ENCODE measurements at places on chromosomes 6 and 20.

- no peak for DNase-seq
Measured at GRCh38 chr6:134146268-134147033, 94.0 kb upstream of the SLC2A12 start.

DNA sequence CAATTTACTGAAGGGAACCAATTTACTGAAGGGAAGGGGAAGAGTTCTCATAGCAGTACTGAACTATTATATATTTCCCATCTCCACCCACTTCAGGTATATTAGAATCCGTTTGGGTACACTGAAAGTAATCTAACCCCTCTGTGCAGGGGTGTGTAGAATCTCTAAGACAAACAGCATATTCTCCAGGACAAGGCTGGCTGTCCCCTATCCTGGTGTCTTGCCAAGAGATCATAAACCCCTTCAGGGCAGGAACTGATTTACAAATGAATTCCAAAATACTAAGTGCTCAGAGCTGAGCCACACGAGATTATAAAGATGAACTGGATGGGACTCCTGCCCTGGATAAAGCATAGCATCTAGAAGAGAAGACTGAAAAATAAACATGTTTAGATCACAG is 9.2 kb downstream of the ASF1A start:
- no peak for DNase-seq

GRCh38 chr6:116366740-116367275 is 3.9 kb upstream of the DSE start:
- DNase-seq: no peak

DNA sequence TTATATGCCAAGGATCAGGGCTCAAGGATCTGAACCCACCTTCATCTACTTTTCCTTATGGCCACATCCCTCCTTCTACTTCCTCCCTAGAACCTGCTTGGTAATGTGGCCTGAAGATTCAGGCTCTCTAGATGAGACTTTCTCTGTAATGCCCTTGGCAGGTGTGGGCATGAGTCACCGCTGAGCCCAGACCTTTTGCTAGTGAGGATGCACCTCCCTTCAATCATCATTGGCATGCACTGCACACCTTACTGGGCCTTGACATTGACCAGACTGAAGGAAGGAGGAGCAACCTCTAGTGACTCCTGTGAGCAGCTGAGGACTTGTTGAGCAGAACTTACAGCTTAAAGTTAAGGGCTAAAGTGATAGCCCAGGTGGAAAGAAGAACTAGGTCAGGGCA is 405.3 kb downstream of the MAFB start:
- DNase-seq: no peak

DNA sequence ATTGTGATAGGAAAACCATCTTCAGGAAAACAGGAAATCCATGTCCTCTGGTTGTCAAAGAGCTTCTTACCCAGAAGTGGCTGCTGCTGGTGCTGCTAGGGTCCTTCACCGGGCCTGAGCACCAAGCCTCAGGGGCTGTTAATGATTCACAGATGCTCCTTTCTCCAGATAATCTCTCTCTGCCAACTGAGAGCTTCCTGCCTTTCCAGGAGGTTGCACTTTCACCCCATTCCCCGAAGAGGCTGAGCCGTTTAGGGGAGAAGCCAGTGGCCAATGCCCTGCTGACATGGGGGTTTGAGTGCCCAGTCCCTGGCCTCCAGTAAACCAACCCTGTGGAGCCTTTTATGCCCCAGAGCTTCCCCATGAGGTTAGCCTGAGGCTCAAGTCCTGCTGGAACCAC is 122.4 kb downstream of the CBLN4 start:
- no peak for DNase-seq

- DNase-seq: no peak
Measured at GRCh38 chr6:169194737-169195136, 58.9 kb downstream of the THBS2 start.

DNA sequence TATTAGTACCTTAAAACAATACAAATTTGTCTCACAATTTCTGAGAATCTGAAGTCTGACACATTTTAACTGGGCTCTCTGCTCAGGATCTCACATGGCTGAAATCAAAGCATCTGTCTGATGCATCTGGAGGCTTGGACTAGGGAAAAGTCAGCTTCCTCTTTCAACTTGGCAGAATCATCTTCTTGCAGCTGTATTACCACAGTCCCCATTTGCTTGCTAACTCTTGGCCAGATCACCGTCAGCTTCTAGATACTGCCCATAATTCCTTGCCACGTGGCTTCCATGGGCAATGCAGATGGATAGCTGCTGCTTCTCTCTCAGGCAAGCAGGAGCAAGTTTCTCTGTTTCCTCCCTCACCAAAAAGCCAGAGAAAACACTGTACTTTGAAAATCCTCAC is 1106.4 kb upstream of the CITED2 start:
- no peak for DNase-seq
